ENCODE measurements at places on chromosomes 12 and 14. TPM values are rescaled to one million over a fixed set of nuclear protein-coding genes. Genes with fewer than 3 reads are reported as not detected.
A peak's percentile ranks its signal among the peaks of the same experiment; 100 is the strongest.

GRCh38 chr12:89476232-89476631 lies 48.4 kb downstream of the GALNT4 start:
- no peak for DNase-seq

- no peak for DNase-seq
Measured at GRCh38 chr12:131445184-131445774, 265.6 kb upstream of the SFSWAP start.

- no peak for DNase-seq
Measured at GRCh38 chr14:65336191-65336591, 76.3 kb upstream of the FUT8 start.

DNA sequence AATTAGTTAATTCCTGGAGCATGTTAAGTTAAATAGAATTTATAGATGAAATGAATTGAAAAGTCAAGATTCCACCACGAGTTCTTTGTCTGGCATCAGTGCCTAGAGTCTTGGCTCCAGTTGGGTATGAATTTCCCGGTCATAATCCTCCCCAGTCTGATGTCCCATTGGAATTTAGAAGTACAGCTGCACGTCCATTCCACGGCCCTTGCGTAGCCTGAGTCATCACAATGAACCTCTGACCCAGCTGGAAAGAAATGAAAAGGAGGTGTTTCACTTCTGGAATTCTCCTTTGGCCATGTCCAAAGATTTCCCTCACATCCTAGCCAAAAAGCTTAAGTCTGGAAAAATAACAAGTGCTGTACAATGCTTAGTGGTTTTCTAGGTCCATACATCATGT lies 122.7 kb downstream of the KICS2 start:
- no peak for DNase-seq

Gene PLA2G1B
- total RNA-seq, result not detected

GRCh38 chr12:7793211-7793610 lies 4.0 kb downstream of the NANOG start:
- DNase-seq, result no peak

- peak; percentile 21 for DNase-seq
Measured at GRCh38 chr12:104064842-104065427, 604 bp downstream of the HCFC2 start.

DNA sequence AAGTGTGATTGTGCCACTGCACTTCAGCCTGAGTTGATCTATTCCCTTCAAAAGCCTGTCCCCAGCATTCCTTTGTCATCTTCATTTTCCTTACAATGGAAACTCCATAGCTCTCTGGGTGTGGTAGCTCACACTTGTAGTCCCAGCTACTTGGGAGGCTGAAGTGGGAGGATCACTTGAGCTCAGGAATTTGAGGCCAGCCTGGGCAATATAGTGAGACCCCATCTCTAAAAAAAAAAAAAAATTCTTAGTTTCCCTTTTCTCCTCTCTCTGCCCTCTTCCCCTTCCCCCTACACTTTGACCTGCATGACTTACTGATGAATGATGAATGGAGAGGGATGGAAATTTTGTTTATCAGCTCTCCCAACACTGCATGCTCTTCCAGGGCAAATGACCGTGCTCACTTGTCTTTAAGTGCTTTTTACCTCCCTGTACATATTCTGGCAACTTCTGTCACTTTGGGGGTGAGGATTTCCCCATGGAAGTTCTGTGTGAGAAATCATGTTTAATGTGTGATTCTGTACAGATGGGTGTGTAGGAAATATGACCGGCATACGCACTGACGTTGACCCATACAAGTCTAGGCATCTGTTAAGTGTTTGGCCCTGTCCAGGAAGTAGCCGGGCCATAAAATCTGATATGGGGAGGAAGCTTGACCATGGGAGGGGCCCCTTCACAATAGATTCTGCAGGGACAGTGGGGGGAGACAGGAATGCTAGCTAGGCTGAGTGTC lies 65.4 kb downstream of the ZFP36L1 start:
- DNase-seq, result no peak

Gene APAF1
- total RNA-seq, result 25.3 TPM

DNA sequence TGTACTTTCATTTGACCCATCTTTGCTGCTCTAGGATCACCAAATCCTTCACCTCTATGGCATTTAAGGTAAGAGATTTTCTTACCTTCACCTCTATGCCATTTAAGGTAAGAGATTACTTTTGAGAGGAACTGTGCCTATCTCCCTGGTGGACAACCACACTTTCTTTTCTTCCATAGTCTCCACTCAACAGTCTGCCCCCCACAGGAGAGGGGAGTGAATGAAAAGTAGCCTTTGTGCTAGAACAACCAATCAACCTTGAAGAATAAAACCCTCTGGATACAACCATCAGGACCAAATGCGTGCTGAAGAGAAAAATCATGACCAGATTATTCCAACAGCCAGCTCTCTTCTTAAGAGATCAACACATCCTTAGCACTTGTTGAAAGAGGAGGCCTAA lies 258.6 kb upstream of the TMPO start:
- no peak for DNase-seq

DNA sequence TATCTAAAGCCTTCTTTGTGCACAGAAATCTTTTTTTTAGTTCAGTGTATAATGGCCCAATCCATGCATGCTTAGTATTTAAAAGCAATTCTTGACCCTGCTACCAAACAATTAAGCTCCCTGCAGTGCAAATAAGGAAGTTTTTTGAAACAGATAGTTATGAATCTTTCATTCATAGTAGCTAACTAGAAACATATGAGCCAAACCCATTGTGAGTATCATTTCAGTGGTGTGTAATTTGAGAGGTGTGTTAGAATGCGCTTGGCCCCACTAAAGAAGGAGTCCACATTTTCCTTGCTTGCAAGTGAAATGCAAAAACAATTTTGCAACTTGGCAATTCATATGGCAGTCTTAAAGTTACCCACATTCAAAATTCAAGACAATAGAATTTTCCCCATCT lies 14.4 kb downstream of the EPS8 start:
- DNase-seq, result no peak

DNA sequence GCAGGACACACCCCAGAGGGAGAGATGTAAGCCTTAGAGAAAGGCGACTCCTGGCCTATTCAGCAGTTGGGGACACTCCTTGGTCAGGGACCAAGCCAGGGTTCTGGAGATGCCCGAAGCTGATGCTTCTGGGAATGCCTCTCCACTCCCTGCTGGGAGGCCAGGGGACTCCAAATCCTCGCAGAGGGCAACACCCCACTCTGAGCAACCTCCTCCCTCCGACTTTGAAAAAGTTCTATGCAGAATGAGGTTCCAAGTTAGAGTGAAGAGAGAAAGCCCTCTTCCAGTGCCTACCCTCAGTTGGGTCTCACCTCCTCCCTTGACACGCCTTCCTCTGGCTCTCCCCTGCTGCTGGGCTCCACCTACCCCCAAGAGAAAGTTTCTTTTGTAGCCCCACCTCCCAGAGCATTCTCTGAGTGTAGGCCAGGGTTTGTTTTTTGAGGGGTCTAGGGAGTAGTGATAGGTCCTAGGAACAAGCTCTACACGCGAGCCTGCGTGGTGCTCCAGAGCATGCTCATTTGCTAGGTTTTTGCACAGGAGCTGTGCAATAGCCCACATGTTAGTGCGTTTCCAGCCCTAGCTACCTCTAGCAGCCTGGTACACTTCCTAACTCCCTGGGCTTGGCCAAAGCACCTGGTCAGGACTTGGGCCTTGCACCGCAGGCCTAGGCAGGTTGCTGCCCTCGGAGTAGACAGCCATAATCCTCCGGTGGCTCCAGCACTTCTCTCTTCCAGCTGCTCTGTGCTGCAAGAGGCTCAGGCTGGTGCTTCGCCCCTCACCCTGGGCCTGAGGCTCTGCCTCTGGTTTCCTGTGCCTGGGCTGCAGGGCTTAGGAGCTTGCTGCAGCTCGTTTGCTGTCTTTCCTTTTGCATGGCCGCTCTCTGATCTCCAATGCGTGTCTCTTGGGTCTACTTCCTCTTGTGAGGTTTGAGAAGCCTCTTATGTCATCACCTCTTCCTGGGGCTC lies 590 bp upstream of the CEBPE start:
- no peak for DNase-seq

DNA sequence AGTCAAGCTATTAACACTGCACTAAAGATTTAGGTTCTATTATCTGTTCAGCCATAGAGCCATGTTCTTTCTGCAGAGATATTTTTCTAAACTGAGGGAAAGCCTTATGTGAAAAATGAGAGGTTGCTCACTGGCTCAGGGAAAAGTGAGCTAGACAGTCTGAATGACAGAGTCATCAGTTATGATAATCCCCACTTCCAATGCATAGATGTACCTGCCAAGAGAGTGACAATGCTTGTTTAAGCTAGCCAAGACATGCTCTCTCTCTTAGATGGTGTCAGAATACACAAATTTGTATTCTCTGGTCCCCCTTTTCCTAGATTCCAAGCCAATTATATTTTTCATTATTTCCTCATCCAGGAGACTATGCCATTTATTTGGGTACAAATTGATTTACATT lies 176.9 kb upstream of the FRMD6 start:
- DNase-seq, result no peak

- DNase-seq, result peak; percentile 67
Measured at GRCh38 chr12:64608901-64609535, 1.3 kb upstream of the RASSF3 start.

DNA sequence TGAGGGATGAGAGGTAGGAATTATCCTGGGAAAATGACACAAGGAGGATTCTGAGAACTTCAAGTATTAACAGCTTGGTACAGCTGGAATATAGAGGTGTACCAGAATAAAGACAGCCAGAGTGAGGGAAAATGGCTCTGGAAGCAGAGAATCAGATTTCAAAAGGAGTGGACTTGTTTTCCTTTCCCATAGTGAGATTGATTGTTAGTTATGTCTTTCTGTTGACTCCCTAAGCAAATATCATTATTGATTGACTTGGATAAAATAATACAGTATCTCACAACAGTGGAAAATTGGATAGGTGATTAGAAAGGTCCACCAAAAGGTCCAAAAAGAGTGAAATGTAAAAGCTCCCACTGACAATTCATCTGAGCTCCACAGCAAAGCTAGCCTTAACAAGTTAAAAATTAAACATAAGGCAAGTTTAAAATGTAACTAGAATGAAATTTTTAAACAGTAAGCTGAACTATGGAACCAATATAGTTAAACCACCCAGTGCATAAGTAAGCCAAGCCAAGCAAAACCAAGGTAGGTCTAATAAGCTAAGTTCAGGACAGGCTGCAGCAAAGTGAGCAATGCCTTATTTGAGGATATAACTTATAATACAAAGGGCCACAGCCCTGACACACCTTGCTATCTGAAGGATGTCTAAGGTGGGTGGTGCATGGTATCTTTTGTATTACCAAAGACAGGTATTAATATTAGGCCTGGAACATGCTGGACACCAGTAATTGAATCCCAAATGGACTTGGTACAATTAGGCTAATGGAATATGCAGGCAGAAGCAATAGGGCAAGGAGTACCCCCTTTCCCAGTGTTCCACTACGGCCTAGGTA lies 21.8 kb downstream of the ENTPD5 start:
- DNase-seq, result peak; percentile 49

- no peak for DNase-seq
Measured at GRCh38 chr12:129900306-129900705, 3.5 kb downstream of the TMEM132D start.

DNA sequence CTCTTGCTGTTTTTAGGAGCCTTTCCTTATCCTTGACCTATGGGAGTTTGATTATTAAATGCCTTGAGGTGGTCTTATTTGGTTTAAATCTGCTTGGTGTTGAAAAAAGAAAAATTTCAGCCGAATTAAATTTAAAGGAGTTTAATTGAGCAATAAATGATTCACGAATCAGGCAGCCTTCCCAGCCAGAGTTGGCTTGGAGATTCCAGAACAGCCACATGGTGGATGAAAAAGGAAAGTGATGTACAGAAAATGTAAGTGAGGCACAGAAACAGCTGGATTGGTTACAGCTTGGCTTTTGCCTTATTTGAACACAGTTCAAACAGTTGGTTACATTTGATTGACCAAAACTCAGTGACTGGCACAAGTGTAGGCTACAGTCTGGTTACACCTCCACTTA lies 69.7 kb downstream of the WASHC3 start:
- no peak for DNase-seq

GRCh38 chr12:64730588-64730969 lies 28.6 kb downstream of the GNS start:
- DNase-seq, result no peak

Gene TOMM20L
- total RNA-seq, result not detected

GRCh38 chr12:102540815-102541385 lies 60.5 kb upstream of the IGF1 start:
- no peak for DNase-seq

DNA sequence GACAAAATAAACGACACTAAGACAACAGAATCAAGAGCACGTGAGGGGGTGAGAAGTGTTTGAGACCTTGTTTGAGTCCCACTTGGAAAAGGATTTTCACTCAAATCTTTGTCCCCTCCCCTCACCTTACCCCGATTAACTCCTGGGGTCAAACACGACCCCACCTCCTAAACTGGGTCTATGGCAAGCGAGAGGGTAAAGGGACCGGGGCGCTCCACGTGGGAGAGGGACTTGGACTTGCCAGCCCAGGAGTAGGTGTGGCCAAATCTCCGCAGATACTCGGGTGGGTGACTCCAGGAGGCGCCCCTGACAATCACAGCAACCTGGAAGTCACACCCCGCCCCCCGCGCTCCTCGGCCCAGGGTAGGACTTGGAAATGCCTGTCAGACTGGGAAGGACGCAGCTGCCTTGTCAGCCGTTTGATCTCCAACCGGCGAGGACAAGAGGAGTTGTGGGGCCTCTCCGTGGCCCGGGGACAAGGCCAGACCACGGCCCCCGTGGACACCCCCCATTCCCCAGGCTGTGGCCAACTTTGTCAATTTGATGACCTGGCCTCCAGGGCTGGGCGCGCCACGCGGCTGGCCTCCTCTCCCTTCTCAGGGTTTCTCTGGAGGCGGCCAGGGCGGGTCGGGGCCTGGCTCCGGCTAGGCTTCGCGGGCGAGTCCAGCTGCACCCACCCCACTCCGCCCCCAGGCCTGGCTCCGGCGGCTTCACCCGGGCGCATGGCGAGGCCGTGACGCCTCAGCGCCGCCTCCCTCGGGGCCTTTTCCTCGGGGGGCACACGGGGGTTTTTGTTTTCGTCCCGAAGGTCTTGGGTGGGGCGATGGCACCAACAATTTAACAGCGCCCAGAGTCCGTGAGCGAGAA lies 1.1 kb upstream of the BCL11B start:
- DNase-seq, result peak; percentile 63

Gene PRKD1
- 3.8 TPM for total RNA-seq

GRCh38 chr14:77882636-77883035 lies 82.7 kb downstream of the ADCK1 start:
- no peak for DNase-seq

Gene SLC38A4
- total RNA-seq, result 10.0 TPM

Gene CCDC177
- total RNA-seq, result not detected

DNA sequence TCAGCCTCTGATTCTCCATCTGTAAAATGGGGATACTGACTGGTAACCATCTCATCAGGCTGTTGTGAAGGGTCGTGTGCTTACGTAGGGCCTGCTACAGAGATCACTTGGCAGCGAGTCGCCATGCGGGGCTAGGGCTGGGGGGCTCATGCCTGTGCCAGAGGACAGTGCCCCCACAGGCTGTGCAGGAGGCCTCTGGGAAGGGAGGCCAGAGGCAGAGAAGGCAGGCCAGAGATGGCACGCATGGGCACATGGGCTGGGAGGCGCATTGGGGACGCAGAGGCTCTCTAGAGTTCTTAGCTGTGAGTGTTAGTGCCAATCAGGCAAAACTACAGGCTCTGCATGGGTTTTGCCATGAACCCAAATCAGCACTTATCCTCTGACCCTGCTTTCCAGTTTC lies 3.5 kb upstream of the BDKRB2 start:
- no peak for DNase-seq

All from transverse colon (tissue), 4 donors.